ENCODE measurements at places on chromosomes 3 and 15.

GRCh38 chr3:41075975-41076374 lies 123.3 kb upstream of the CTNNB1 start:
- no peak for DNase-seq

GRCh38 chr3:12946649-12947316 lies 105.4 kb upstream of the RPL32 start:
- peak; percentile 29 for DNase-seq

GRCh38 chr15:77548589-77549557 lies 83.8 kb downstream of the LINGO1 start:
- no peak for DNase-seq

DNA sequence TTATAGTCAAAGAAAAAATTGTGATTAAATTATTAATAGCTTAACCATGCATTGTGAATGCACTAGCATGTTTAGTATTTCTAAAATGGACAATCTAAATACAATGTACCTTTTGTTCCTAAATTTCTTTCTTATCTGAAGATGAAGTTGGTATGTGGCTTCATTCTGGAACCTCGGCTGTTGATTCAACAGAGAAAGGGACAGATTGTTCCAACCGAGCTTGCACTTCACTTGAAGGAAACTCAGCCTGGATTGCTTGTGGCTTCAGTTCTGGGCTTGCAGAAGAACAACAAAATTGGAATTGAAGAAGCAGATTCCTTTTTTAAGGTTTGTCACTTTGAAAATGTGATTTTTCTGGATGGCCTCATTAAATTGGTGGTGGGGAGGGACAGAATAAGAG lies 32.6 kb downstream of the HPS3 start:
- DNase-seq = no peak

- DNase-seq = no peak
Observed at GRCh38 chr3:12447075-12447474, 37.2 kb upstream of the TSEN2 start.
